Natural killer cell treated with Interleukin-12 subunit alpha and Interleukin-12 subunit beta and Interleukin-15 and Interleukin-18, amount 100 ng/mL, for 72 hours (primary cell): ENCODE measurements at places on chromosomes 7 and 10.
A peak's percentile ranks its signal among the peaks of the same experiment; 100 is the strongest.

- DNase-seq, result no peak
Observed at GRCh38 chr10:38093816-38094157, 350 bp upstream of the ZNF37A start.

- no peak for DNase-seq
Observed at GRCh38 chr7:130721486-130722277, 12.3 kb downstream of the KLF14 start.

GRCh38 chr7:88012086-88012485, 78.0 kb downstream of the ADAM22 start:
- DNase-seq, result no peak

- DNase-seq, result no peak
Observed at GRCh38 chr10:58305821-58306220, 29.0 kb upstream of the UBE2D1 start.

DNA sequence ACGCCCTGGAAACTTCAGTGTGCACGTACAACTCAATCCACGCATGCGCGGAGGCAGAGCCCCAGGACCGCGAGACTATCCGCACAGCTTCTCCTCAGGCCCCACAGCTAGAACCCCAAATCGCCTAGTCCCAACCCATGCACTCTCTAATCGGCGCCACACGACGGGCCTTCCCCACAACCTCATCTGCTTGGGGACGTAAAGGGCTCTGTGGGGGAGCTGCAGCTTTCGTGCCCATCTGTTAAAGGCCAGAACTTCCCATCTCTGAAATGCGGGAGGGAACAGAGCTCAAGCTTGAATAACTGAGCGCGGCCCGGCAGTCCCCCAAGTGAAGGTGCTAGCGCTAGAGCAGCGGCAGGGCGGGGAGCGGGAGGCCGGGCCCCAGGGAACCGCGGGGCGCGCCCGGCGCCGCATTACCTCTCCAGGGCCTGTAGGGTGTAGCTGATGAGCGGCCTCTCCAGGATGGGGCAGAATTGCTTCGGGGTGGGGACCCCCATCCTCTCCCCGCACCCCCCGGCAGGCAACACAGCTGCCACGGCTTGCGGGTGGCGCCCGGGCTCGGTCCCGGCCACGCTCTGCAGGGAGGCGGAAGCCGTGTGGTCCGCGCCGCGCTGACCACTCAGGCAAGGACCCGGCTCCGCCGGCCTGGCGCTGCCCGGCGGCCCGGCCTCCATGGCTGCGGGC, 547 bp downstream of the CRPPA start:
- DNase-seq, result peak; percentile 85

GRCh38 chr10:133419211-133419950, 5.0 kb downstream of the SPRN start:
- no peak for DNase-seq

DNA sequence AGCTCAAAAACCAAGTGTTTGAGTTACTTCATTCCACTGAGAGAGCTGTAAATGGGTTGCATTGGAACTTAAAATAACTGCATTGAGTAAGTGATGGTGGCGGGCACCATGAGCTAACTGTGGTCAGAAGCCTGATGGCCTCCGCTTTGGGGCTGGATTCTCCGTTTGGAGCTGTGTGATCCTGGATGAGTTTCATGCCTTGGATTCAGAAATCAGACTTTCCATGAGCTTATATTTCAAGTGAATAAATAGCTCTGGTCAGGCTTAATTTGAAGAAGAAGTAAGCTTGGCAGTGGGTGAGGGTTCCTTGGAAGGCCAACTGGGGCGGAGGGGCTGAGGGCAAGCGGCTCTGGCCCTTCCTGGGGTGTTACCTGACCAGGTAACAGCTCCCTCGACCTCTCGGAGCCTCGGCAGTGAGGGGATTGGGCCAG, 5.6 kb downstream of the HTRA1 start:
- no peak for DNase-seq

GRCh38 chr7:3517344-3517743, 216.3 kb downstream of the SDK1 start:
- DNase-seq, result no peak

DNA sequence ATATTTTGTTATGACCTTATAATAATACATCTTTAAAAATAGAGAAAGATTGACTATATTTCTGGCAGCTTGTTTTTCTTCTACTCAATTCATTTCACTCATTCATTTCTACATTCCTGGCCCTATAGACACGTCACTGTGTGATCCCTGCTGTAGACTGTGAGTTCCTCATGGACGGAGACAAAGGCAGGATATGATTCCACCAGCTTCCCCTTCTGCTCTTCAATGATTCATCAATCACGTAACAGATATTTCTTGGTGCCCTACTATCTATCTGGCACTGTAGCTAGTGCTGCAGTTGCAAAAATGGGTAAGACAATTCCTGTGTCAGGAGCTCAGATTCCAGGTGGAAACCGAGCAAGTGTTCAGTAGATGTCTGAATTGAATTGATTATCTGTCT, 415.0 kb downstream of the SFMBT2 start:
- DNase-seq, result no peak

- no peak for DNase-seq
Observed at GRCh38 chr10:105585753-105586152, 944.7 kb downstream of the SORCS3 start.

DNA sequence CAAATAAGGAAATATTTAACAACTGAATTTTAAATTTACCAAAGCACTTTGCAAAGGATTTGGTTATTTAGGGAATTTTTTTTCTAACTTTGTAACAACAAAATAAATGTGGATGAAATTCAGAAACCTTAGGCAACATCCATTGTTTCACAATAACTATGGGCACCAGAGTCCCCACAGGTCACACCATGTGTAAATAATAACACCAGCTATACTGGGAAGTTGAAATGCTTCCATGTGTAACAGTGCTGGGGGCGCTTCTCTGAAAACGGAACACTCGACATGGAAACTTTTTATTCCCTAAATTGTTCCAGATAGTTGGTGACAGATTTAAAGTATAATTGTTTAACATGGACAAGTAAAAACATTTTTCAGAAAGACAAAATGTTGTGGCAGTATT, 818.6 kb downstream of the TNS3 start:
- no peak for DNase-seq

DNA sequence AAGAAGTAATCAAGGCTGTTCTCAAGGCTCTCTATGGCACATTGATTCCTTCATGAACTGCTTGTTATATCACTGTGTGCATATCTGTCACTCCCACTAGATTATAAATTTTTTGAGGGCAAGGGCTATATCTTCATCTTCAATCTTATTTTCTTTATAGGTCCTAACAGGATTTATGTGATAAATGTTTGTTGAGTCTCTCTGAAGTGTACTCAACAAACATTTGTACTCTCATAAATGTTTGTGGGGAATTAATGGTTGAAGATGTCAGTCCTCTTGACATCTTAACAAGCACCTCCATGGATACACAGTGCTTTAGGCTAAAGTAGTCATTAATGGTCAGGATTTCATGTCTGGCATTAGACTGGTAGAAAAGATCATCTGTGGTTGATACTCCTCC, 143.2 kb downstream of the RNLS start:
- no peak for DNase-seq

DNA sequence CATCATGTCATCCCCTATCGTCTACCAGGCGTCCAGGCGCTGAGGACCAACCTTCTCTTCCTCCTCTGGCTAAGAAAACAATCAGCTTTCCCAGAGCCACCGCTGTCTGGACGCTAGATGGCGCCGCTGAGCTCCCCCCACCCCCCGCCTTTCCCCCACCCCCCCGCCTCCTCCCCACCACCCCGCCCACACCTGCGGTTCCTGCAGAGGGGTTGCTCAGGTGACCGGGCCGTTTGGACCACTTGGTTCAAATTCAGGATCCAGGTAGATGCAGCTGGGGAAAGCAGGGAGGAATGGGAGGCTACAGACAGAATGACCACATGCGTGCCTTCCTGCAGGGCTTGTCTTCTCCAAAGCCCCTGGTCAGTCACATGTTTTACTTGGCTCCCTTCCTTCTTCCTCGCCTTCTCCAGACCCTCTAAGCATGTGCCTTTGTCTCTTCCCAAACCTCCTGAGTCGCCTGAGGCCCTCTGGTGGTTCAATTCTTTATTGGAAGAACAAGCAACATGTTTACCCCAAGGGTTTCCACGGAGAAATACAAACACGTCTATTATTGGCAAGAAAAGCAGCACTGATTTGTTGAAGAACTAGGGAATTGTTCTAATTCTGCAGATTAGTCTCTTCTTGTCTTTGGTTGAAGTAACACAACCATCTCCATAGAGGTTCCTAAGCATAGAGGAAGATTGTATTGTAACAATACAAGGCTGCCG, 24.7 kb downstream of the AOC1 start:
- no peak for DNase-seq

DNA sequence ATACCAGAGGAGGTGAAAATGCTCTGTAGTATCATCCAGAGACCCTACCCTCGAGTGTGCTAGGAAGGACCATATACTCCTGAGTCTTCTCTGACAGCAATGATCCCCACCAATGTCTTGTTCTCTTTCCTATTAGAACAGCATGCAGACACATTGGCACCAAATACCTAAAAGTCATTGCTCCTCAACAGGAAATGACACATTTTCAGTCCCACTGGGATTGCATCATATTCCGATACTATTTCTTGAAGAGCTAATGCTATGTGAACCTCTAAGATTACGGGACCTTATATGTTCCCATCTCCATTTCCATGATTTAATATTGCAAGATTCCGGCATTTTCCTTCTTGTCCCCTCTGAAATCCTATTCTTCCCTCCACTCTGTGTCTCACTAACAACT, 177.4 kb downstream of the NRP1 start:
- no peak for DNase-seq

DNA sequence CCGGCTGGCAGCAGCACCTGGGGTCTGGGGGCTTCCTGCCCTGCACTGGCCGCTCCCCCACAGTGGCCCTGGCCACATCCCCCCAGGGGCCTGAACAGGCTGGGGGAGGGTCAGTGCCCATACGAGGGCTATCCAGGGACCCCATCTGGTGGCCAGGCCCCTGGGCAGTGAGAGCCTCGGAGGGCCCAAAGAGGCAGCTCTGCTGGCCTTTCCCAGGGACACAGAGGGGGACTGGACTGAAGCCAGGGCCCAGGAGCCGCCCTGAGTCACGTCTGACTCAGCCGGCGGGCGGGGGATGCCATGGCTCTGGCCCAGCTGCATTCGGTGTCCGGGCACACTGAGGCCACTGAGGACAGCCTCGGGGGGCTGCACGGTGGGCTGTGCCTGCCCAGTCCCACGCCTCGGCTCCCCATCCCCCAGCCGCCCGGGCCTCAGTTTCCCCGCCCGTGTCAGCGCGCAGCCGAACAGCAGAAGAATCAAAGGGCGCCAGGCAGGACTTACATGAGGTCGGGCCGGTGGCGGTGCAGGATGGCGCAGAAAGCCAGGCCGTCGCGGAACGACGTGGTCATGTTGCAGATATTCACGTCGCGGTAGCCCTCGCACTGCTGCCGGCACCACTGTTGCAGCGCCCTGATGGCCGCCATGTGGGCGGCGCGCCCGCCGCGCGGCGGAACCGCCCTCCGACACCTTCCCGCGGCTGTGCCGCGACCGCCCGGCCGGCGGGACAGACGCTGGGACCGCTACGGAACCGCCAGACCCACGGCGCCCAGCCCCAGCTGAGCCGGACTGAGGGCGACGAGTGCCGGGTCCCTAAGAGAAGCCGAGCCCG, at the start of gene MICALL2:
Gene MICALL2, minus strand, starts transcription at position 788 of the 829 bp plus-strand sequence. Its CDS starts 144 bp downstream, at position 644.
- peak; percentile 74 for DNase-seq
